AG04450 (cell line): ENCODE measurements at places on chromosomes 11 and 22.

GRCh38 chr11:99192716-99193115 lies 172.0 kb downstream of the CNTN5 start:
- DNase-seq, result no peak

GRCh38 chr11:111573821-111574249 lies 28.4 kb upstream of the SIK2 start:
- DNase-seq, result no peak

- DNase-seq, result no peak
Observed at GRCh38 chr11:35242412-35243242, 103.7 kb downstream of the CD44 start.

GRCh38 chr22:40982482-40983385 lies 31.6 kb downstream of the RBX1 start:
- no peak for DNase-seq

- DNase-seq, result no peak
Observed at GRCh38 chr11:34613015-34613414, 7.9 kb upstream of the EHF start.

GRCh38 chr11:11969380-11970215 lies 38.8 kb downstream of the DKK3 start:
- no peak for DNase-seq

DNA sequence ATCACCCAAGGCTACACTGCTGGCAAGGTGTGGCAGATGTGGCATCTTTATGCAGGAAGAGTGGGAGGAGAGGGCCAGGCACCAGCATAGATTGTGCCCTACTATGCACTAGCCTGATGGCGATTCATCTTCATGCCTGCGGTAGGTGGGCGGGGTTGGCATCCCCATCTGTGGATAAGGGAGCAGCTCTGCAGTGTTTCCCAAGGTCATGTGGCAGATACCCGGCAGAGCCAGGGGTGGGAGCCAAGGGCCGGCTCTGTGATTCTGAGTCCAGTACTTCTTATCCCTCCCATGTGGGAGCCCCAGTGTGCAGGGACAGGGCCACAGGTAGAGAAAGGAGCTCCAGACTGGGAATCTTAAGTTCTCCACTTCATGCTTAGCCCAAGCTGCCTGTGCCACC lies 20.0 kb downstream of the CD82 start:
- no peak for DNase-seq

DNA sequence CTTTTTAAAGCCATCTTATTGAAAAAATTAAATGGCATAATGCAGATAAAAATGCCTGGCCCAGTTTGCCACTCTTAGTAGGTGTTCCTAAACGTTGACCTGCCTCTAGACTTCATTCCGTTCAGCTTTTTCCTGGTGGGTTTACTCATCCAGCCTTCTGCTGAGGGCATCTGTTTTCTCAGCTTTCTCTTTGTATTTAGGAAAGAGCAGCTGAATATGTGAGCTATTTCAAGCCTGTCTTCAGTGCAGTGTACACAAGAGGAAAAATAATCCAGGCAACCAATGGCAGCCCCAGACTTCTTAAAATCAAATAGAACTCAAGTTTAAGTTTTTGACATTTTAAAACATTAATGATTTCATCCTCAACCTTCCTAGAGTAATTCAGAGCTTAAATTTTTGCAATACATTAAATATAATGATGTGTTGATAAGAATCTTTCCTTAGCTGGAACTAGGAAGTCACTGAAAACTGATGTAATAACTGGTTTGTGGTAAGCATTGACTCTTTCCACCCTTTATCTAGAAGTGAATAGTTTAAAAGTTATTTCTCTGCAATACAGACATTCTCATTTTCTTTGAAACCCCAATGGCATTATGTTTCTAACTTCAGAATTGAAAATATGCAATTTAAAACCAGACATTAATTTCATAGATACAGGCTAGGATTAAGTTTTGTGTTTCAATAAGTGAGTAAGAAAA lies 165.4 kb downstream of the AASDHPPT start:
- no peak for DNase-seq

DNA sequence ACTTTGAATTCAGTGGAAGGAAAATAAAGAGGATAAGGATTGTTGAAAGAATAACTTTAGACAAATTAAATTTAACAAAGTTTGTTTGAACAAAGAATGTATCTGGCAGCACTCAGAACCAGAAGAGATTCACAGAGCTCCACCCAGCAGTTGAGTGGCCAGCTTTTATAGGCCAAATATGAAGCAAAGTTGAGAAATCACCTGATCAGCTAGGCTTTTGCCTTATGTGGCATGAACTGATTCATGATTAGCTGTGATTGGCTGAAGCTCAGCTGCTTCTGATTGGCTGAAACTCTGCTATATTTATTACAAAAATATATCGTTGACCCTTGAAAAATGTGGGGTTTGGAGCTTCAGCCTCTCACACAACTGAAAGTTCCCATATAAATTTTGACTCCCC lies 62.6 kb downstream of the PIWIL4 start:
- DNase-seq, result no peak

GRCh38 chr11:78453140-78453935 lies 35.7 kb upstream of the GAB2 start:
- no peak for DNase-seq

- DNase-seq, result no peak
Observed at GRCh38 chr22:47695176-47695575, 932.7 kb downstream of the TBC1D22A start.

- no peak for DNase-seq
Observed at GRCh38 chr11:2551131-2551530, 106.3 kb downstream of the KCNQ1 start.

DNA sequence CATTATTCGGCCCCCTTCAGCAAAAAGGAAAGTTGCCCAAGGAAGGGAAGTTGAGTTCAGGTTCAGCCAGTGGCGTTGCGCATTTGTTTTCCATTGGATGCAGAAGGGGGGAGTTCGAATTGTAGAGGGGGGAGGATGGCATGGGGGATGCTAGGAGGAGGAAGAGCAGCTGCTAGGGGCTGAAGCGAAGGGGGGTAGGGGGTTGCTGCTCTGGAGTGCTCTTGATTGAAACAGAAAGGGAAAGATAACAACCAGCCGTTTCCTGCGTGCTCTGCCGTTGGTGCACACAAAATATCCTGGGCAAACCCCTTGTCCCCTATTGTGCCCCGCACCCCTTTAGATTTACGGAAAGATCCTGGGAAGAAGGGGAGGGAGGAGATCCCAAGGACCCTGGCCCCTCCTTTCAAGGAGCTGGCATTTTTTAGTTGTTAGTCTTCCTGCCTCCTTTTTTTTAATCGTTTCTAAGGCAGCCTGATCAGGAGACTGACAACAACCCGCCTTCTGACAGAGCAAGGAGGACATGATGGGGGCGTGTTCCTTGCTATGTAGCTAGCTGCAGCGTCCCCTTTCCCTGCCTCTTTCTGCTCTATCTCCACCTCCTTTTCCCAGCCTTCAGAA lies 2.1 kb downstream of the KMT2A start:
- DNase-seq, result peak; percentile 57

DNA sequence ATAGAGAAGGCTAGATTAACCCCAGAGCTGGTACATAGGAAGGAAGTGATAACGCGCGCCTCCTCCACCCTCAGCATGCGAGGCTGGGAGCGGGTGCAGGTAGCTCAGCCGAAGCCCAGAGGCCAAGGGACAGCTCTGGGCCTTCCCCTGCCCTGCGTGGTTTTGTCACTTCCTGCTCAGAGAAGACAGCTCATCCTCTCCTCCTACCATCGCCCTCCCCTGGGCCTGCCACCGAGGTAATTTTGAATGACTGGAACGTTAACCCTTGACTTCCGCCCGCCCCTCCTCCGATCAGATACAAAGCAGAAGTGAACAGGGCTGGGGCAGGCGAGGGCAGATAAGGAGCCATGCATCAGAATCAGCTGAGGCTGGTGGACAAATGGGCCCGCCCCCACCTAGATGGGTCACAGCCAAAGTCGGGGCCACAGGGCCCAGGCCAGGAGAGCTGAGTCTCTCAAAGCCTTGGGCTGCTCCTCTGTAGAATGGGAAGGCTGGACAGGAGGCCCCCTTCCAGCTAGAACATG lies 1.6 kb downstream of the RAC2 start:
- no peak for DNase-seq

DNA sequence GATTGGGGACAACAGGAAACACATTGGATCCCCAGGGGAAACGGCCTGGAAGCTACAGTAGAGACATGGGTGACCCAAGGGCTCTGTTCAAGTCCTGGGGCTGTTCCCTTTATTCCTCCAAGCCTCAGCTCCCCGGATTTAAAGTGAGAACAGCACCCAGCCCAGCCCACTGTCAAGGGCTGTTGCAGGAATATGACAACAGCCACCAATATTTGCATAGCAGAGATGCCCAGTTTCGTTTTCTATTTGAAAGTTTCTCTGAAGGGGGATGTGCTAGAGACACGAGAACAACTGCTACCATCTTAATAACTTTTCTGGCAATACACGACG lies 81.1 kb upstream of the WNT7B start:
- no peak for DNase-seq

- no peak for DNase-seq
Observed at GRCh38 chr22:19992481-19992911, 24.1 kb downstream of the ARVCF start.

- DNase-seq, result no peak
Observed at GRCh38 chr11:104765401-104766095, 132.7 kb downstream of the CASP12 start.

DNA sequence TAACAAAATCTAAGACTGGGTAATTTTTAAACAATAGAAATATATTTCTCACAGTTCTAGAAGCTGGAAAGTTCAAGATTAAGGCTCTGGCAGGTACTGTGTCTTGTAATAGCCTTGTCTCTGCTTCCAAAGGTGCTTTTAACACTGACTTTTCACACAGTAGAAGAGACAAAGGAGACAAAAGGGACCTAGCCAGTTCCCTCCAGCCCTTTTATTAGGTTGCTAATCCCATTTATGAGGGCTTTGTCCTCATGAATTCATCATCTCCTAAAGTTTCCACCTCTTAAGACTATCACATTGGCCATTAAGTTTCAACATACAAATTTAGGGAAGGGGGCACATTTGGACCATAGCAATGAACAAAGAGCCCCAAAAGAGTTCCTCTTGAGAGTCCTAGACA lies 40.7 kb downstream of the FAM181B start:
- no peak for DNase-seq

DNA sequence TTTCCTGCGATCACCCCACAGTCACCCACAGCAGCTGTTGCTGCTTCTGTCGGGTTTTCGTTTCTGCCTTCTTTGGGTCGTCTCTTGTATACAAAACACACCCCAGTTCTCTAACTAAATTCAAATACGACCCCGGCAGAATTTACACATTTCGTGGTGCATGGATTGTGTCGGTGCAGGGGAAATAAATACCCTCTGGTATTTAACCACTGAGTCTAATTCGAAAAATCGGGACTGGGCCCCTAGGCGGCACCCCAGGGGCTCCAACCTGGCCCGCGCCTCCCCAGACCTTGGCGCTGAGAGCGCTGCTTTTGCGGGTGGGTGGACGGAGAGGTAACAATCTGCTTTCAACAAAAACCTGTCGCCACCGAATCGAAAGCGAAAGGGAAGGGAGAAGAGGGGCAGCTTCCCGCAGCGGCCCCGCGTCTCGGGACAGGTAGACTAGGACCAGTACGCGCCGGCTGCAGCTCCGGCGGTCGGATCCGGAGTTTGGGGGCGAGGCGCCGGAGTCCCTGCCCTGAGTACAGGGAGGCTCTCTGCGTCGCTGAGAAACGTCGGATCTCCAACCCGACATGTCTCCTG lies 4.4 kb downstream of the ALX4 start:
- no peak for DNase-seq

GRCh38 chr11:61267437-61267841 lies 26.5 kb downstream of the PGA5 start:
- no peak for DNase-seq

DNA sequence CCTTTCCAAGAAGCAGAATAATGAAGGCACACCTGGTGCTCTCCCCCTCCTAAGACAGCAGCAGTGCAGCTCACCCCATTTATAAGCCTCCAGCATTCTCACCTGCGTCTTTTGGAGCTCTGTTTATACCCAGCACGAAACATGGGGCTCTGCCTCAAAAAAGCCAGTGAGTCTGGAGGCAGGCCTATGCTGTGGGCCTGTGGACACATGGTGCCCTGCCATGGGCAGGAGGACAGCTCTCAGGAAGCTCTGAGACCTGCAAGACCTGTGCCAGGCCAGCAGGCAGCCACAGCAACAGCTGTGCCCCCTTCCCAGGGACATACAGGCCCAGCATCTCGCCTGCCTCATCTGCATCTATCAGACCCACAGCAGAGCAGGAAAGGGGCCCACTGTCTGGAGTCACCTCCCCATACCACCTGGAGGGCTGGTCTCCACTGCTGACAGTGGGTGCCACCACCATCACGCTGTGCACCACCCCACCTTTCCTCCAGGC lies 64.2 kb downstream of the DGCR2 start:
- DNase-seq, result no peak

- no peak for DNase-seq
Observed at GRCh38 chr22:46604306-46604690, 15.9 kb upstream of the GRAMD4 start.

- no peak for DNase-seq
Observed at GRCh38 chr11:62077132-62077531, 46.7 kb upstream of the INCENP start.

GRCh38 chr11:62298975-62299374 lies at the start of gene SCGB1D4:
TSS of gene SCGB1D4 (minus strand) at chr11:62299075. CDS start at chr11:62299010, 65 bp downstream.
- DNase-seq, result no peak

DNA sequence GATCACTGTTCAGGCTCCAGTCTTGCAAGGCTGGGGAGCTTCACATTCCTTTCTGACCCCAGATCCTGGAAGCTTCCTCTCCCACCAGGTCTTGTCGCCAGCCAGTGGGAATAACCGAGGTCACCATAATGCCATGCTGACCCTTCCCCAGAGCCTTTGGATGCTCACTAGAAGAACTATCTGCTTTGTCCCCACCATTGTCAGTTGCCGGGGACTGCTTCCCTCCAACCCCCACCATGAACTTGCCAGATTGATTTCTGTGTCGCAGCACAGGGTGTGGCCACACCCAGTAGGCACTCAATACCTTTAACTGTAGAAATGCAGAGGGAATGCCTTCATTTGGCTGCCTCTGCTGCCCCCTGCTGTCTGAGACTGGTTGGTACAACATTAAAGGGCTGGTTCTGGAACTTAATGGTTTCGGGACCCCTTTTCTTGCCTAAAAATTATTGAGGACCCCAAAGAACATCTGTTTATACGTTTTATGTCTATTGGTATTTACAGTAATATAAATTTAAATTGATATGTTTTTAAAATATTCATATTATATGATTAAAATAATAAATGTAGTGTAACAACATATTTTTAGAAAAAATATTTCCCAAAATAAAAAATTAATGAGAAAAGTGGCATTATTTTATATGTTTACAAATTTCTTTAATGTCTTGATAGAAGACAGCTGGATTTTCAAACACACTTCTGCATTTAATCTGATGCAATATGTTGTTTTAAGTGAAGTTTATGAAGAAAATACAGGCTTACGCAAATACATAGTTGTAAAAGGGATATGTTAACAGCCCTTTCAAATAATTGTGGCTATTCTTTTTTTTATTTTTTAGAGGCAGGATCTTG lies 6.7 kb upstream of the GDPD5 start:
- no peak for DNase-seq

DNA sequence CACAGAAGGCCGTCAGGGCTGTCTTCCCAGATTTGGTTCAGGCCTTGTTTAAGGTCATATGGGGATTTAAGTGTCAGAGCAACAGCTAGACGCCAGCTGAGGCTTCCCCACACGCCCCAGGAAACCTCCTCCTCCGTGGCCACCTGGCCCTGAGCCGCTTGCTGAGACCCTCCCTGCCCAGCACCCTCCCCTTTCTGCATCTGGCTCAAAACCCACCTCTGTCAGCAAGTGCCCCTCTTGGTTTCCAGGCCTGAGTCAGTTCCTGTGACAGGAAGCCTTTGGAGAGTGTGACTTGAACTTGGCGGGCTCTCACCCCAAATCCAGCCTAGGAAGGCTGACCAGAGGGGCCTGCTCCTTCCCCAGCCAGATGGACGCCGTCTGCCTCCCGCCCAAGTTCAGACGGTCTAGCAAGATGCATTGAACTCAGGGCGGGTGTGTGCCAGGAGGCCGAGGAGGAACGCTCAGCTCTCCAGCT lies 561 bp downstream of the FXYD2 start:
- DNase-seq, result no peak
